ENCODE measurements at places on chromosomes 1 and 21. TPM values are rescaled to one million over a fixed set of nuclear protein-coding genes. Genes with fewer than 3 reads are reported as not detected.

- DNase-seq, result no peak
Measured at GRCh38 chr1:61123326-61123725, 41.0 kb downstream of the NFIA start.

The FCRL6 gene
- total RNA-seq, result not detected

GRCh38 chr1:203343956-203344754 lies 6.8 kb downstream of the FMOD start:
- DNase-seq, result no peak

The S100A12 gene
- not detected for total RNA-seq

- no peak for DNase-seq
Measured at GRCh38 chr1:218572050-218572449, 226.9 kb downstream of the TGFB2 start.

GRCh38 chr1:18922319-18922726 lies 20.0 kb upstream of the ALDH4A1 start:
- peak; percentile 21 for DNase-seq

The XKR8 gene
- 4.9 TPM for total RNA-seq

DNA sequence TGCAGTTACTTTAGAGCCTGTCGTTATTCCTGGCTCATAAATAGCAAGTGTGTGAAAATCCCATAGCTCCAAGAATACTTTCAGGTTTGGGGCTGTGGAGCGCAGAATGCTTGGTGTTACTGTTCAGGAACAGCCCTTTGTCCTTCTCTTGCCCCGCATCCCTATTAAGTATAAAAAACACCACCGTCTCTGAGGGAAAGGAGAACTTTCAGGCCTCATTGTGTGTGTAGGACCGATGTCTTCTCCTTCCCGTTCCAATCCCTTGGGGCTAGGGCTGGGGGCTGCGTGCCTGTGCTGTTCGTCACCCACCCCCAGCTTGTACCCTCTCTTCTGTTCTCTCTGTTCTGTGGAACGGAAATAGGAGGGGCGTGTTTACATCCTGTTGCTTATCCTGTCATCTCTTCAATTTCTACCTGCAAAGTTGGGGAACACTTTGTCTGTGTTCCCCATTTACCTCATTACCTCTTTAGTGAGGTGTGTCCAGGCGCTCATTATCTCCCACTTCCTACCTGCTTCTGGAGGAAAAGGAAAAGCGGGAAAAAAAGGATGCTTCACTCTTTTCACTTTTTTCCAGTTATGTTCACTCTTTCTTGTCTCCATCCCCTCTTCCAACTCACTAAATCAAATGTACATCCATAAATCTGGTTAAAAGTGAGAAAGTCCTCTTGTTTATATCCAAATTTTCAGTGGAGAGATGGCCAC lies 788 bp upstream of the TXNIP start:
- DNase-seq, result no peak

- peak; percentile 84 for DNase-seq
Measured at GRCh38 chr1:205298191-205298994, 23.2 kb downstream of the NUAK2 start.

DNA sequence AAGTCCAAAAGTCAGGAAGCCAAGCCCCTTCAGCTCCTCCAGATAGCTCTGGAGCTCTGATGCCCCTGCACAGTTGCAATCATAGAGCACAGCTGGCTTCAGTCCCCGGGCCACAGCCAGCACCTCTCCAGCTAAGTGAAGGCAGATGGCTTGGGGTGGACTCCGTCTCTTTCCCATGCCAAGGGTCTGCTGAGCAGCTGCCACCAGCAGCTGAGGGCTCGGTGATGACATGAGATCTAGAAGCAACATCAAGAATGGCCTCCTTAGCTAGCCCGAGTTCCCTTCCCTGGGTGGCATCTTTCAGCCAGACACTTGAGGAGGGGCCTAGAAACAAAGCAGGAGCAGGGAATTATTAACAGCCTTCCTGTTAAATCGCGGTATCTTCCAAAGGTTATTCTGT lies 973 bp downstream of the C1orf74 start:
- no peak for DNase-seq

GRCh38 chr1:161440312-161440894 lies 64.9 kb upstream of the FCGR2A start:
- DNase-seq, result peak; percentile 82

Measured in PC-9 (cell line).